IMR-90 (cell line): ENCODE measurements at places on chromosomes 5 and 9.

DNA sequence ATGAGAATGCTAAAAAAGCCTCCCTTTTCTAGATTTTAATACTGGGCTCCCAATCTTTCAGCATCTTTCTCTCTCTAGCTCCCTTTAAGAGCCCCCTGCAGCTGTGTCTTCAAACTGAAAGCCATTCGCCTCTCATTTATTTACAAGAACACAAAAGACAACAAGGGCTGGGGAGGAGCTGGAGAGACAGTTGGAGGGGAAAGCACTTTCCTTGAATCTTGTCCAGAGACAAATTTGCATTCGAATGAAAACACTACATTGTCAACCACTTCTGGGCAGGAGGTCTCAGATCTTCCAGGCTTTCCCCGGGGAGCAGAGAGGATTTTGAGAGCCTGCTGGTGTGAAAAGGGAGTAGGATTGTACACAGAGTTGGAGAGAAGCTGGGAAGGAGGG is 518.3 kb downstream of the CTNND2 start:
- no peak for DNase-seq

DNA sequence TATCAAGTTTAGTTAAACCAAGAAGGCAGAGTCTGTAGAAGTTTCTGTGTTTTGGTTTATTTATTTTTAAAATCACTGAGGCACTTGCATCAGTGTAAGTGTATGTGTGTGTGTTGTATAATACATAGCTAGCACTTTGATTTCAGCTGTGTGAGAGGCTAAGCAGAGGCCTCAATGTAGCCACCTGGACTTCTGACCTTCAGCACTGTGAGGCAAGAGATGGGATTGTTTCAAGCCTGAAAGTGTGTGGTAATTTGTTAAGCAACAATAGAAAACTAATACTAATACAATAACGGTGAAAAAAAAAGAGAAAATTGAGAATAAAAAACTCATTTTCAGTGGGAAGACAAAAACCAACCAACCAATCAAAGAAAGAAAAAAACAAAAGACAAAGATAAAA is 327.3 kb downstream of the CDH18 start:
- no peak for DNase-seq

- DNase-seq, result no peak
These were observed 419.6 kb upstream of the PIK3R1 start for GRCh38 chr5:67795781-67796477.

DNA sequence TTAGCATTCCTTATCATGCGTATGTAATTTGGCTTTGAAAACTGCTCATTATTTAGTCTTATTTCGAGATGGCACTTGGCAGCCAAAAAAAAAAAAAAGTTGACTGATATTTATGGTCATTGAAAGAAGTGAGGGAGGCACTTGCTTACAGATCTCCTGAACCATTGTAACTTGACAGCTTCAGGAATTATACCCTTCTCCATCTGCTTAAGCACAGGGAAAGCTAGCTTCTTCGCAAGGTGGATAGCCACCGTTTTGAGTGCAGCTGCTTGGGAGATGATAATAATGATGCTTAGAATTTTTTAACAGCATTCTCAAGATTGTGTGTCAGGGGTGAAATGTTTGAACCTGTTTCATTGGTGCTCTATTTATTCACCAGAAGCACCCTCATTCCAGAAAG is 116.1 kb downstream of the GIN1 start:
- DNase-seq, result no peak

DNA sequence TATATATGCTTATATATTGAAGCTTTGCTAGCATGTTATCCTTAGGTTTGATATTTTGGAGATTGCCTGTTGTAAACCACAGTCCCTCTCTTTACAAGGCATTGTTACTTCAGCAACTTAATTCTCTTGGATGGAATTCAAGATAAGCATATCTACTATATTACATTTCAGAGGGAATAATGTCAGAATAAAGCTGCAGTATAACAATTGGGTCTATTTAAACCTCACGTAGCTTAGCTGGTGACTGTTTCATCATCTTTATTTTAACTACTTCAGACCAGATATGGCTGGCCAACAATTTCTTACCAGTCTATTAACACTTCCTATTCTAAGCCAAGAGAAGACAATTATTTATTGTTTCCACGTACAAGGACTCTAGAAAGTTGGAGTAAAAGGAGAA is 27.1 kb downstream of the ZCCHC10 start:
- DNase-seq, result peak; percentile 10

DNA sequence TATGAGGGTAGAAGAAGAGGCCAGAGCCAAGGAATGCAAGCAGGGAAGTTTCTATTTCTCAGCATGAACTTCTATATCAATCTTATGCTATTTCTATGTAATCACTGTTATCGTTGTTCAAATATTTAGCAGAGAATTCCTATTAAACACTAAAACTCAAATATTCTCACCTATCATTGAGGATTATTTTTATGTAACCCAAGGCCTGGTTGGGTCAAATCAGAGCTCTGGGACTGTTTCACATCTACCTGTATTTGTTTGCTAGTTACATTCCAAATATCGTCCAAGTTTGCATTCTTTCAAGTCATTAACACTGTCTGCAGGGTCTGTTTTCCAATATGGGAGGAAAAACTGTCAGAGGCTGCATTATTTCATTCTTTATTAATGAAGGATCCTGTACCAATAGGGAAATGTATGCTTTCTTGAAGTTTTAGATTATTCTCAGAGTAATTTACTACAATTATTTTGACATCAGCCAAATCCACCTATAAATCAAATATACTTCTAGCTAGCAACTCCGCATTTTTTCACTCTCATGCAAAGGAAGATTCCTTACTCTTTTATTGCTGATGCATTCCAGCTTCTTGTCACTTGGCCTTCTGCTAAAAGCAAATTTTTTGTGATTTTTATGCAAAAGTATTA is 52.2 kb downstream of the LURAP1L start:
- no peak for DNase-seq

DNA sequence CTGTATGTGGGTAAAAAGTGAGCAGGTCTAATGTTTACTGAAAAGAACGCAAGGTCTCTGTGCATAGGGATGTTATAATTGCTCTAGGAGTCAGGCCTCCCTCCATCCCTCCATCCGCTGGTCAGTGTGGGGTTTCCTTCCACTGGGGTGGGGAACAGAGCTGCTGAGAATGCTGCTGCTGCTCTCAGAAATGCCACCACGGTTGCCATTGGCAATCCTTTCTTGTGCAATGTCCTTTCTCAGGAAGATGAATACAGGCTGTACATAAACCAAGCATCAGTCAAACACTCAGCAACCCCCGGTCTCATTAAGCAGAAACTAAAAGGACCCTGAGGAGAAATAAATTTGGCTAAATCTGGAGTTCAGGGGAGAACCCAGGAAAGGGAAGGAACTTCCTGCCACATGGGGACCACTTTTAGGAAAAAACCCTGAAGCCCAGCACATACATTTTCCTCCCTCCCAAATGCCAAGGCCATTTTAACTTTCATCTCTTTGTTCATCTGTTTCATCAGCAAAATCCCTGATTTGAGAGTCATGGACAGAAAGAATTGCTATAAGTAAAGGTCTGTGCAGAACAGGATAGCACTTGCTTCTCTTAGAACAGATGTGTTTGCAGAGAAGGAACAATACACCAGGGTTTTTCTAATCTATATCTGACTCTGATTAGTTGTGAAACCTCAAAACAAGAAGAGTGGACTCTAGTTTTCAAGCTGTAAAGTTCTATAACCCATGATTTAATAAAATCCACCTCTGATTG is 70.4 kb upstream of the SLC1A3 start:
- no peak for DNase-seq

DNA sequence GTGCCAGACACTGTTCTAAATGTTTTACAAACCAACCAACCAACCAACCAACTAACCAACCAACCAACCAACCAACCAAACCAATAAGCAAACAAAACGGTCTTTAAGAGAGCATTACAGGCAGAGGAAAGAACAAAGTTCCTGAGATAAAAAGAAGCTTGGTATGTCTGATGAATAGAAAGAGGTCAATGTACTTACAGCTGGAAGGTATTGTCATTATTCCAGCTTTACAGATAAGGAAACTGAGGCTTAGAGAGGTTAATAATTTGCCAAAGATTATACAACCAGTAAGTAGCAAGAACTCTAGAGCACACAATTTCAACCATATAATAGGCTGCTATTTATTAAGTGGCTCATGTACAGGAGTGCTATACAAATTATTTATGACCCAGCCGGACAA is 29.6 kb downstream of the C9orf57 start:
- DNase-seq, result no peak

- DNase-seq, result no peak
These were observed 771 bp upstream of the ENTPD8 start for GRCh38 chr9:137441935-137442321.

DNA sequence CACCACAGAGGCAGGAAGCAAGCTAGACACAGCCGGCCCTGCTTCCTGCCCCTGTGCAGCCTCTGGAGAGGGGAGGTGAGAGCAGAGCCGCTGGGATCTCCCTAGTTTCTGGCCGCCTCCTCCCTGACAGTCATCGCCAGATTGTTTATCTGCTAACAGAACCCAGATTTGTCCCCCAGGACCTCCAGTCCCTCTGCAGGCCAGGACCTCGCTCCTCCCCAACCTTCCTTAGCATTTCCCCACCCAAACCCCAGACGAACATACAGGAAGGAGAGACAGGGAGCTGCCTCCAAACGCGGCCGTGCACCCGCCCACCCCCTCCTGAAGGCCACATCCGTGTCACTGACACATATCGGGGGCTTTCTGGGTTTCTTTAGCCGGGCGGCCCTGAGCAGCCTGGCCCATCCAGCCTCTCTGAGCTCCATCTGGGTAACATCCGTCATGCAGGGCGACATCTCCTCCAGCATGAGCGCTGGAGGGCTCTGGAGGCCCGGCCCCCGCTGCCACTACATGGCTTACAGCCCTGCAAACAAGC is 47.5 kb downstream of the DBH start:
- peak; percentile 4 for DNase-seq

GRCh38 chr9:136648751-136649150 is 14.0 kb upstream of the EGFL7 start:
- DNase-seq, result no peak

GRCh38 chr5:177972613-177973012 is 23.4 kb downstream of the PROP1 start:
- peak; percentile 7 for DNase-seq

DNA sequence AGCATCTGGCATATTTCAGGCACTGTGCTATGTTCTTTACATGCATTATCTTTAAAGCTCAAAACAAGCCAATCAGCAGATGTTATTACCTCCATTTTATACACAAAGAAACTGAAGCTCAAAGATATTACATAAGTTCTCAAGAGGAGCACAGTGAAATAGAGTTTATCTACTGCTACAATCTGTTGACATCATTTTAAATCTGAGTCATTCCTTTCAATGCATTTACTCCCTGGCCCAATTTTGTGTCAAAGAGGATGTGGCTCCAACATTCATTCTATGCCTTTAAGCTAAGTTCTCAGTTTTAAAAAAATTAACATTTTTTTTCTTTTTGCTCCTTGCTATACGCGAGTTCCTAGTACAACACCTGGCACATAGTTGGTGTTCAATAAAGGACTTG is 486.3 kb upstream of the ZNF462 start:
- no peak for DNase-seq

- DNase-seq, result peak; percentile 10
These were observed 24.8 kb downstream of the PTBP3 start for GRCh38 chr9:112308588-112308987.

- DNase-seq, result no peak
These were observed 3.0 kb downstream of the PSMB7 start for GRCh38 chr9:124412228-124412575.
